Immature natural killer cell (primary cell): ENCODE measurements at places on chromosomes 7 and 10.

GRCh38 chr7:7504910-7505704 is 30.6 kb downstream of the COL28A1 start:
- no peaks in the 10 kb centered on the region for H3K36me3 ChIP-seq
- DNase-seq = no peak
- H3K27me3 ChIP-seq = no peaks in the 10 kb centered on the region
- H3K4me3 ChIP-seq = no peak overlapping the region
- no peak overlapping the region for H3K27ac ChIP-seq

GRCh38 chr7:40918701-40919271 is 784.0 kb downstream of the SUGCT start:
- no peak for DNase-seq
- H3K27me3 ChIP-seq = peaks cover 2% of the 10 kb centered on the region
- H3K4me1 ChIP-seq = no peaks in the 10 kb centered on the region

DNA sequence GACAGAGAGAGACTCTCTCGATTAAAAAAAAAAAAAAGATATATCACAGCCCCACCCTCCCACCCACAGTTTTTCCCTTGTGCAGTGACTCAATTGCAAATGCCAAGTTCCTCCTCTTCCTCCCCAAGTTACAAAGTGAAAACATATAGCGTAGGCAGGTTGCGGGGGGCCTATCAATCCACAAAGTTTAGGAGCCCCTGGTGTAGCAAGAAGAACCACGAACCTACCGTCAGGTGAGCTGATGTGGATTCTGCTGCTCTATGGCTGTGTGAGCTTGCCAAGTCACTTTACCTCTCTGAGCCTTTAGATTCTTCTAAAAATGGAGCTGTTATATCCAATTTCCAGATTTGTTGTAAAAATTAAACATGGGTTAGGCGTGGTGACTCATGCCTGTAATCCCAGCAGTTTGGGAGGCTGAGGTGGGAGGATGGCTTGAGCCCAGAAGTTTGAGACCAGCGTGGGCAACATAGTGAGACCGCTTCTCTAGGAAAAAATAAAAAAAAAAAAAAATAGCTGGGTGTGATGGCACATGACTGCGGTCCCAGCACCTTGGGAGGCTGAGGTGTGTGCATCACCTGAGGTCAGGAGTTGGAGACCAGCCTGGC is 8.2 kb upstream of the RHBDD2 start:
- no peak for DNase-seq
- no peak overlapping the region for H3K4me3 ChIP-seq
- H3K27ac ChIP-seq = no peak overlapping the region
- peaks cover 2% of the 10 kb centered on the region for H3K27me3 ChIP-seq

DNA sequence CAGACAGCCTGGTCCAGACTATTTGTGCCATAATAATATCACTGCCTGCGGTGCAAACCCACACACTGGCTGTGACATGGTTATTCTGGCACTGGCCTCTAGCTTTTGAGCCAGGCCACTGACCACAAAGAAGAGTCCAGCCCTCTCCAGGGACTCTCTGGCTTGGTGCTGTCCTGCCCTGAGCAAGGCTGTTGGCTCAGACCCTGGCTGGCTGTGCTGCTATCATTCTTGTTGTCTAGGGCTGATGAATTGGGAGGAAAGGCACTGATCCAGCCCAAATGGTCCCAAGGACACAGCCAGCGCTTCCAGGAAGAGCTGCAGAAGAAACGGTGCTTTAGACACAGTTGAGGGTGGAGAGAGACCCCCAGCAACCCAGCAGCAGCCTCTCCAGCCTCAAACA is 80.8 kb downstream of the TMEM130 start:
- no peaks in the 10 kb centered on the region for H3K36me3 ChIP-seq
- H3K4me1 ChIP-seq = no peaks in the 10 kb centered on the region
- H3K27me3 ChIP-seq = no peaks in the 10 kb centered on the region
- DNase-seq = no peak
- no peak overlapping the region for H3K27ac ChIP-seq
- no peak overlapping the region for H3K4me3 ChIP-seq

DNA sequence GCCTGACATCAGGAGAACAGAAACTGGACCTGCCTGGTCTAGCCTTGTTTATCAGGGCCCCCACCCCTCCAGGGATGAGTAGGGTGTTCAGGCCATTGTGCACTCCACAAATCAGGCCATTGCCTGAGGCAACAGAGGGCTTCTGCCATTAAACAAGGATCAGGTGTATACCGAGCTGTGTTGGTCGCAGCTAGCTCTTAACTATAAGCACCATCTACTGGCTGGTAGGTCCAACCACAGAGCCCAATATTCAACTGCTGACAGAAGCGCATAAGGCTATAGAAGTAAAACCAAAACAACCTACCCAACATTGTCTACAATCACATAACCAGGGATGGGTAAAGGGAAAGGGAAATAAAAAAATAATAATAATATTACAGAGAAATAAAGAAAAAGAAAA is 451.7 kb upstream of the TEX47 start:
- H3K27ac ChIP-seq = no peak overlapping the region
- H3K27me3 ChIP-seq = no peaks in the 10 kb centered on the region
- H3K4me1 ChIP-seq = no peaks in the 10 kb centered on the region
- no peak overlapping the region for H3K4me3 ChIP-seq
- no peaks in the 10 kb centered on the region for H3K36me3 ChIP-seq

DNA sequence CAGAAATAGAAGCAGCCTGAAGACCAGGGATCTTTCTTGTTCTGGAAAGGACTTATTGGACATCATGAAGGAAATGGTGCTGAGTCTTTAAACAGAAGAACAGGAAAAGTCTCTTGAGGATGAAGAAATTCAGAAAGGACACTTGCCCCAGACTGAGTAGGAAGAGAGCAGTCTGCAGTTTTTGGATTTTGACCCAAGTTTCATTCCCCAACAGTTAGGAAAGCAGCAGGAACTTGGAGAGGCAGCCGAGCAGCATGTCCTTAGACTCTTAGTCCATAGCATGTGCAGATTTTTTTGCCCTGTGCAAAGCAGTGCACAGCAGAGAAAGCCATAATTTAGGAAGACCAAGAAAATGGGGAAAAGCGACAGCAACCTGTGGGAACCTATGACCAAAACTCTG is 927.2 kb upstream of the AUTS2 start:
- H3K27me3 ChIP-seq = no peaks in the 10 kb centered on the region
- H3K27ac ChIP-seq = no peak overlapping the region
- H3K4me3 ChIP-seq = no peak overlapping the region
- H3K4me1 ChIP-seq = no peaks in the 10 kb centered on the region
- DNase-seq = no peak
- no peaks in the 10 kb centered on the region for H3K36me3 ChIP-seq

GRCh38 chr10:97229322-97230015 is 43.7 kb upstream of the SLIT1 start:
- no peaks in the 10 kb centered on the region for H3K27me3 ChIP-seq
- DNase-seq = no peak

- no peaks in the 10 kb centered on the region for H3K36me3 ChIP-seq
- no peak for DNase-seq
- H3K4me1 ChIP-seq = peaks cover 8% of the 10 kb centered on the region
- peaks cover 6% of the 10 kb centered on the region for H3K27me3 ChIP-seq
Observed at GRCh38 chr10:13788320-13788600, 201.5 kb downstream of the PRPF18 start.

DNA sequence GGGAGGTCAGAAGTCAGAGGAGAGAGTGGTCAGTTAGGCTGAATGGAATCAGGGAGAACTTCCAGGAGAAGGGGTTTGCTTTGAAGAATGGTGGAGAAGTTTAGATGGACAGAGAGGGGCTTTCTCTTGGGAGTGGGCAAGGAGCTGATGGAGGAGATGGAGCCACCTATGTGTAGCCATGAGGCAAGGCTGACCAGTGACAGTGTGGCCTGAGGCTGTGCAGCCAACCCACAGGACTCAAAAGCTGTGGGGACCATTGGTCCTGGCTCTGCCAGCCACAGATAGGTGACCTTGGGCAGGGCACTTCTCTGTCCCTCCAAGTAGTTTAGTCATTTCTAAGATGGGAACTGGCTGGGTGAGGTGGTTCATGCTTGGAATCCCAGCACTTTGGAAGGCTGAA is 18.7 kb downstream of the NEURL1 start:
- H3K27ac ChIP-seq = no peak overlapping the region
- peaks cover 6% of the 10 kb centered on the region for H3K4me1 ChIP-seq
- no peak for DNase-seq

- H3K36me3 ChIP-seq = no peaks in the 10 kb centered on the region
- no peak overlapping the region for H3K4me3 ChIP-seq
- no peaks in the 10 kb centered on the region for H3K4me1 ChIP-seq
- no peak overlapping the region for H3K27ac ChIP-seq
Observed at GRCh38 chr10:68103261-68103878, 5.9 kb upstream of the MYPN start.
